ENCODE measurements at places on chromosomes 16 and 17.
A peak's percentile ranks its signal among the peaks of the same experiment; 100 is the strongest.

GRCh38 chr17:39487946-39488345 lies 26.7 kb downstream of the CDK12 start:
- DNase-seq, result peak; percentile 7

GRCh38 chr17:41762841-41763240 lies 23.7 kb downstream of the JUP start:
- no peak for DNase-seq

DNA sequence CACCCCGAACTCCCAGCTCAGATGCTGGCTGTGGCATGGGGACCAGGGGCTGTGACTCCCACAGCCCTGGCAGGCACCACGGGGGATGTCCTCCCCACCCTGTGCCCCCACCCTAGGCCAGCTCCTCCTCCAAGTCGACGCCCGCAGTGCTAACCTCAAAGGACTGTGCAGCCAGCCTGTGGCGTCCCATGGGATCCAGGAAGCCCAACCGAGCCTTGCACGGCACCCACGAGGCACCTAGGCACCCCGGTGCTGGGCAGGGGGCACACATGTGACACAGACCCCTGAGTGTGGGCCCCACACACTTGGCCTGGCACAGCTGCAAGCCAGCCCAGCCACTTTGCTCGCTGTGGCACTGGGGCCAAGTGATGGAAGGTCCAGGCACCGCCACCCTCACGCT lies 3.9 kb downstream of the GCGR start:
- DNase-seq, result no peak

DNA sequence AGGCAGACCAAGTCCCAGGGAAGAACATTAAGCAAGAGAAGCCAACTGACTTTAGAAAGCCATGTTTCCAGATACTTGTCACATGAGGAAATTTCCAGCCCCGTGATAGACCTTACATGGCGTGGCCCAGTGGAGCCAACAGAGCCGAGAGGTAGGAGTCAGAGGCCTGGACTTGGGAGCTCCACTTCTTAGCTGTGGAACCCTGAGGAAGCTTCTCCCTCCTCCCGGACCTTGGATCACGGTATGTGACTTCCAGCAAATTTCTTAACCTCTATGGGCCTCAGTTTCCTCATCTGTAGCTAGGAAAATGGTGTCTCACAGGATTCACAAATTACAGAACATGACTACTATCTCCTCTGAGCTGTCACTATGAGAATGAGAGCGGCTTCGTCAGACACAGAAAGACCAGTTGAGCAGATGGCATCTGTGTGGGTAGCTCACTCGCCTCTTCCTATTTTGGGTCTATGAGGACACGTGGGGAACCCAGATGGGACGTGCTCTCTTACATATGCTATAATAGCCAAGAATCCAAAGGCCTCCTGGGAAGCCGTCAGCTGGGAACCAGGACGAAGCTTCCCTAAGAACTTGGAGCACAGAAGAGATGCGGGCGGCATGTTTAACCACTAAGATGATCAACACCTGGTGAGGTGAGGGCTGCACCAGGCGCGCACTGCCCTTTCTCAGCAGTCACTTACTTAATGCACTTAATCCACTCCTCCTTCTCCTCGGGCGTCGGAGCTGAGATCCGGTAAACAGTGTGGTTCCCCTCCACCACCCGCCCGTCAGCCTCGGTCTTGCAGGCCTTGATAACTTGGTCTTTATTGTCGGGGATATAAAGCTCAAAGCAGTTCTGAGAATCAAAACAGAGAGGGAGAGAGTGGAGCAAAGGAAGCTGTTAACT lies 102.3 kb downstream of the CYTH1 start:
- DNase-seq, result no peak

DNA sequence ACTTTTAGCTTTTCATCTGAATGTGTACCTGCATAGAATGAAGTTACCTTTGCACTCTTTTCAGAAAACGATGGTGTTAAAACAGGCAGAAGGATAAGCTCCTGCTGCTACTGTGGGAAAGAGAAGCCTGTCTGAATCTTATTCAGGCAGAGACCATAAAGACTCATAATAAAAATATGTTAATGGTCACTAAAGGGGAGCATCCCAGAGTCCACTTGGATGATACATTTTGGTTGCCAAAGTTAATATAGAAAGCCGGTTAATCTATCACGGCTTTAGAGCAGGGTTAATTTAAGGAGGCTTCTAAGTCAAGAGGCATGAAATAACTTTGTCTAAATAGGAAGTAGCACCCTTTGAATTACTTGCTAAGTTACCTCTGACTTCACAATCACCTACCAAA lies 2.9 kb downstream of the MARCHF10 start:
- DNase-seq, result peak; percentile 52

DNA sequence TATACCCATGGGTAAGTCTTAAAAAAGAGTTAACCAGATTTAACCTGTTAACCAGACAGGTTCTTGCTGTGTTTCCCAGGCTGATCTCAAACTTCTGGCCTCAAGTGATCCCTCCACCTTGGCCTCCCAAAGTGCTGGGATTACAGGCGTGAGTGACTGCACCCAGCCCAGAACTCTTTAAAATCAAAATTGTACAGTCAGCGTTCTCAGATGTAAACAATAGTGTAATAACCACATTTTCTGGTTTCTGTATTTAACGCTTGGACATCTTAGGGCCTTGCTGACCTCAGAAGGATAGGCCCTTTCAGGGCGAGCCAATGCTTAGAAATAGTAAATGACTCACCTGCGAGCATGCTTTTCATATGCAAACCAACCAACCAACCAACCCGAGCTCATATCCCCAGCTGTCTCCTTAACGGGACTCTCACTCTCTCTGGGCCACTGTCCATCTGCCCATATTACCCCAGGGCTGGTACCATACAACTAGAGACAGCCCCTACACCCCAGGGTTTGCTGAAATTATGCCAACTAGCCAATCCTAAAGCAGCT lies 415.0 kb upstream of the XYLT1 start:
- DNase-seq, result no peak
